ENCODE measurements at places on chromosomes 2 and 18. TPM values are rescaled to one million over a fixed set of nuclear protein-coding genes. Genes with fewer than 3 reads are reported as not detected.

GRCh38 chr2:42878581-42878980 is 86.2 kb upstream of the HAAO start:
- no peak for DNase-seq

DNA sequence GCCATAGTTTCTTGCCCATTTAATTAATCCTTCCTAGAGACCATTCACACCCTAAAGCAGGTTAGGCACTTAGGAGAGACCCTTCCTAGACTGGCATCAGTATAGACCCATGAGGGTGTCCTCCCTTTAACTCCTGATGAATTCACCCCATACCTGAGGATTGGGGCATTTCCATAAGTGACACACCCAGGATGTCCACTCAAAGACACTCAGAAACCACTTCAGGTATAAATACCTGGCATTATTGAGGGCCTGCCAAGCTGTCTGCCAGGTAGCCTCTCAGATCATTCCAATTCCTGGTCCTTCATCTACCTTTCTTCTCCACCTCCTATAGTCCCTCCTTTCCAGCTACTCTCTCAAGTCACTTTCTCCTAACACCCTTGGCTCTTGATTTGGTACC is 57.5 kb upstream of the SLC14A2 start:
- DNase-seq = no peak

- peak; percentile 38 for DNase-seq
Measured at GRCh38 chr2:85584354-85584856, at the start of gene VAMP5. Gene VAMP5 (plus strand): TSS chr2:85584431. CDS start chr2:85584491, 60 bp downstream.

DNA sequence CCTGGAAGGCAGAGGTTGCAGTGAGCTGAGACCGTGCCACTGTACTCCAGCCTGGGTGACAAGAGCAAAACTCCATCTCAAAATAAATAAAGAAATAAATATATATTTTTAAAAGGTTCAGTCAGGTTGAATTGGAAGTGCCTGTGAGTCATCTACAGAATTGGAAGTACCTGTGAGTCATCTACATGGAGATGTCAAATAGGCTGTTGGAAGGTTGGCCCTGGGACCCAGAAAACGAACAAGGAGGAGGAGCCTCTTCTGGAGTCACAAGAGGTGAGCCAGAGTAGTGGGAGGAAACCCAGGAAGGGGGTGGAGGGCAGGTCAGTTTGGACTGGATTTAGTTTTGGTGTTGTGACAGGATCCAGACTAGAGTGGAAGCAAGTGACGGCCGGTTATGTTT is 15.2 kb upstream of the SCYGR1 start:
- no peak for DNase-seq

DNA sequence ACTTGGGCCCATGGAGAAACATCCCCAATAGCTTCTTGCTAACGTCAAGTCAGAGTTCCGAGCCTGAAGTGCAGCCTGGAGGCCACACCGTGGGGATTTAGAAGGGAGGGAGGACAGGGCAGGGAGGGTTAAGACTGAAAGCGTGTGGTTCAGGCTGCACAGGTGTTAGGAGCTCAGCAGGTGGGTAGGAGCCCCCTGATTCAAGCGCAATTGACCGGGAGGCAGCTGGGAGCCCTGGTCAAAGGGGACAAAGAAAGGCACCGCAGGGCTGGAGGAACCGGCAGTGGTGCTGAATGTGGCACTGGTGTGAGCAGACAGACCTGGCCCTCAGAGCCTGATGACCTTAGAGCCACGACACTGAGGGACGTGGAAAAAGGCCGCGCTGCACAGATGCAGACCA is 149.6 kb downstream of the TMEM18 start:
- DNase-seq = no peak

GRCh38 chr18:66124394-66124793 is 373.6 kb downstream of the CDH7 start:
- no peak for DNase-seq

The TMEM247 gene
- total RNA-seq = not detected

The NPHP1 gene
- 0.98 TPM for total RNA-seq

The DUSP19 gene
- 0.14 TPM for total RNA-seq

The DPP10 gene
- not detected for total RNA-seq

Measured in CD4-positive, alpha-beta T cell (primary cell).